ENCODE measurements at places on chromosomes 4 and X.

- DNase-seq, result no peak
Measured at GRCh38 chrX:77693594-77693993, 92.4 kb downstream of the ATRX start.

- no peak for DNase-seq
Measured at GRCh38 chr4:76539979-76540378, 105.0 kb downstream of the SHROOM3 start.

GRCh38 chr4:172830295-172830764 lies 338.3 kb upstream of the GALNT7 start:
- DNase-seq, result no peak

DNA sequence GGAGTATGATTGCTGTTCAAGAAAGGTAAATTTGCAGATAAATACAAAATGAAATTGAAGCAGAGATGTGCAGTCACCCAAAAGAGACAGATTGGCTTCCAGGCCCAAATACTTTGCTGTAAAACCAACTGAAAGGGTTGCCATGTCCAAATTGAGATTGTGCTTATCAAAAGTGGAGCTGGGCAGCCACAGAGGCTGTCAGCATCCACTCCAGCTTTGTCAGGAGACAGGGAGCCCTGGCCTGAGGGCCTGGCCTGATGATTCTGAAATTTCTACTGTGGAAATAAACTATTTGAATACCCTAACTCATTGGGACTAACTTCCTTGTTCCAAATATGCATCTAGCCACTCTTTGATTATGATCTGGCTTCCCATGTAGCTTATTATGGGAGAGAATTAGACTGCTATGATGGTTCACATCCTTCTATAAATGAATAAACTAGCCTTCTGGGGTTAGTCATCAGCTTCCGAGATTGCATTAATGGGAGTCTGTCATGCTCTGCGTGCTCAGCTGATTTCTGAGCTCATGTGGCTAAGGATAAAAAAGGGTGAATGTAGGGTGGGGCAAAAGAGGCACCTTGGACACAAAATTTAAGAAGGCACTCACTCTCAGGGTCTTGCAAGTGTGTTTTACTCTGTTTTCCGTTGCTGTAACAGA lies 48.2 kb downstream of the SLC34A2 start:
- DNase-seq, result no peak

DNA sequence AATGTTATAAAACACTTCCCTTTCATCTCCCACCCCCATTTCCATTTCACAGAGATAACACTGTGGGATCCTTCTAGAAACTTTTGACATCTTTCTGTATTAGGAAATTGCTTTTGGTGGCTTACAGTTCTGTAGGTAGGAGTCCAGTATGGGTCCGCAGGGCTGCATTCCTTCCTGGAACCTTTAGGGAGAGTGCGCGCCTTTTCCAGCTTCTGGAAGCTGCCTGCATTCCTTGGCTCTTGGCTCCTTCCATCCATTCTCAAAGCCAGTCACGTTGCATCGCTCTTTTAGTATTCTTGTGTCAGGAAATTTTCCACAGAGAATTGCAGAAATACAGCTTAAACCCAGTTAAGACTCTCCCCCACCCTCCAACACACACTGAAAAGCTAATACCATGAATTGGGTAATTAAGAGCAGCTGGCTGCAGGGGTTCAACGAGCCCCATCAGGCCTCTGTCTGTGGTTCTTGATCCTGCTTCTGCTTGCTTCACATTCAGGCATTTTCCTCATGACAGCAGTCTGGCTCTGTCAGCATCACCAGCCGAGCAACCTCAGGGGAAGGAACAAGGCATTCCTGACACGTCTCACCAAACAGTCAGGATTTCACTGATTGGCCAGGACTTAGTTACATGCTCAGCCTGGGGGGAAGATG lies 48.8 kb downstream of the SEPTIN11 start:
- DNase-seq, result no peak
